A549 treated with Mapracorat at 1 μM for 4 hours (cell line): ENCODE measurements at places on chromosomes 7 and 10. TPM values are rescaled to one million over a fixed set of nuclear protein-coding genes. Genes with fewer than 3 reads are reported as not detected.

The DDX56 gene
- 108 to 138 TPM (median 113 TPM) in 5 replicates for total RNA-seq

The C10orf62 gene
- not detected in 5 replicates for total RNA-seq

The ZPBP gene
- not detected in 5 replicates for total RNA-seq

The SDHAF3 gene
- 18.2 to 44.9 TPM (median 20.0 TPM) in 5 replicates for total RNA-seq

The TAC1 gene
- total RNA-seq = 0.33 TPM in 1 of 5 replicates, not detected in the others

The SDK1 gene
- total RNA-seq = 0.38 to 0.76 TPM (median 0.40 TPM) in 5 replicates

The ATP5F1C gene
- 267 to 346 TPM (median 298 TPM) in 5 replicates for total RNA-seq

The SP4 gene
- 0.83 to 1.4 TPM (median 0.94 TPM) in 5 replicates for total RNA-seq

The IQCE gene
- total RNA-seq = 8.6 to 14.4 TPM (median 11.3 TPM) in 5 replicates

The INSIG1 gene
- total RNA-seq = 11.8 to 17.0 TPM (median 14.5 TPM) in 5 replicates

The AKR1D1 gene
- total RNA-seq = not detected in 5 replicates

The PDE6C gene
- total RNA-seq = not detected in 5 replicates

The HMX3 gene
- total RNA-seq = not detected in 5 replicates

The OR2A12 gene
- total RNA-seq = not detected in 5 replicates

The KCNMA1 gene
- 40.3 to 86.3 TPM (median 68.8 TPM) in 5 replicates for total RNA-seq

The SCIN gene
- 0.26 to 0.53 TPM (median 0.32 TPM) in 5 replicates for total RNA-seq

The CRHR2 gene
- 0.05 to 0.08 TPM (median 0.05 TPM) in 4 of 5 replicates, not detected in the other for total RNA-seq

The STEAP4 gene
- total RNA-seq = 0.07 TPM in 1 of 5 replicates, not detected in the others

The SFMBT2 gene
- total RNA-seq = 7.0 to 9.0 TPM (median 8.1 TPM) in 5 replicates

The SLC26A3 gene
- not detected in 5 replicates for total RNA-seq

The TMEM236 gene
- total RNA-seq = 0.02 to 0.08 TPM (median 0.03 TPM) in 5 replicates

The CPA1 gene
- not detected in 5 replicates for total RNA-seq

The CALML3 gene
- not detected in 5 replicates for total RNA-seq

The CCDC172 gene
- not detected in 5 replicates for total RNA-seq

The HGF gene
- total RNA-seq = 0.02 TPM in 1 of 5 replicates, not detected in the others

The GIMAP4 gene
- not detected in 5 replicates for total RNA-seq

The TMEM229A gene
- not detected in 5 replicates for total RNA-seq

The ZC3HAV1L gene
- total RNA-seq = 3.9 to 8.3 TPM (median 6.4 TPM) in 5 replicates

The NANOS1 gene
- total RNA-seq = 2.2 to 3.6 TPM (median 3.3 TPM) in 5 replicates

The UCMA gene
- not detected in 5 replicates for total RNA-seq

The C10orf105 gene
- total RNA-seq = not detected in 5 replicates

The ELMO1 gene
- total RNA-seq = 2.0 to 2.8 TPM (median 2.3 TPM) in 5 replicates

The LLCFC1 gene
- total RNA-seq = not detected in 5 replicates

The STK31 gene
- total RNA-seq = 0.46 to 1.3 TPM (median 0.71 TPM) in 5 replicates
